ENCODE measurements at places on chromosomes 4 and X.

- DNase-seq: no peak
These were observed 35.3 kb upstream of the SPRY1 start for GRCh38 chr4:123361195-123361861.

GRCh38 chrX:118519411-118520215 is 24.0 kb downstream of the DOCK11 start:
- DNase-seq: no peak

GRCh38 chrX:150694738-150695410 is 1.7 kb downstream of the MTMR1 start:
- DNase-seq: no peak

- no peak for DNase-seq
These were observed 169.9 kb upstream of the NDP start for GRCh38 chrX:44143061-44143602.

DNA sequence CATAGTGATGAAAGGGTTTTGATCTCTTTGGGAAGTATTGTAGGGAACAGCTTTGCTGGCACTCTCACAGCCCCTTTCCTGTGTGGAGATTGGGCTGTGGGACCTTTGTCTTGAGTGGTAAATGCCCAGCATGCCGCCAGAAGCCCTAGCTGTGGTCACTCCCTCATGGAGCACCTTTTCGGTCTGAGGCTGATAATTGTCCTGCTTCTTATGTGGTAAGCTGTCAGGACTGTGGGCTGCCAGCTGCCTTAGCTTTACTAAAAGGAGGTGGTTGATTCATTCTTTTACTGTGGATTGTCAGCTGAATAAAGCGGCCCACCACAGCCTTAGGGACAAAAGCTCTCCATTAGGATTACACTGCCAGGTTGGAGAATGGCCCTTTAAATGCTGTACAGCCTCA is 7.1 kb downstream of the PASD1 start:
- DNase-seq: no peak

- no peak for DNase-seq
These were observed 25.7 kb downstream of the CXCL13 start for GRCh38 chr4:77631276-77631675.

GRCh38 chrX:154873329-154873728 is 12.8 kb upstream of the F8A1 start:
- DNase-seq: no peak

DNA sequence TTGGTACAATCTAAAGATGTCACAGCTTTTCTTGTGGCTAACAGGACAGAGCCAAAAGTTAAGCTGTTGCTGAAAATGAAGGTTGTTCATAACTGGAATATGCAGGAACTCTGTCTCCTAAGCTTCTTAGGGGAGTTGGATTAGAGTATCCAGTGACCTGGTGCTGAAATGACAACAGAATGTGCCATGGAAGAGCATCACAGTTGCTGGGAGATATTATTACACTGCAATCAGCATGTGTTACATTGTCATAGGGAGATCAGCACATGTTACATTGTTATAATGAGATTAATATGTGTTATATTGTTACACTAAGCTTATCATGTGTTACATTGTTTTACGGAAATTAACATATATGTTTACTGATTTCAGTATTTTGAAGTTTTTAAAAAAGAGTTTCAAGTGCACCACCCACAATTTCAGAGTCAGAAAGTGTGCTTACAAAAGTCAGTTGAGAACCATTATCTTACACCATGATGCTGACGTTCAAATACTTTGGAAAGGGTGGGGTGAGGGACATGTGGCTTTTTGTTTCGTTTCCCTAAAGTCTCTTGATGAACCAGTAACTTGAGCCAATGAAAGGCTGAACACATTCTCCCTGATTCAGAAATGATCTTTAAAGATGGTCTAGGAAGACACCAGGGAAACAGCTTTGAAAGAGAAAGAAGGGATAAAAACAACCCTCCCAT is 113.4 kb downstream of the DRD5 start:
- DNase-seq: no peak

DNA sequence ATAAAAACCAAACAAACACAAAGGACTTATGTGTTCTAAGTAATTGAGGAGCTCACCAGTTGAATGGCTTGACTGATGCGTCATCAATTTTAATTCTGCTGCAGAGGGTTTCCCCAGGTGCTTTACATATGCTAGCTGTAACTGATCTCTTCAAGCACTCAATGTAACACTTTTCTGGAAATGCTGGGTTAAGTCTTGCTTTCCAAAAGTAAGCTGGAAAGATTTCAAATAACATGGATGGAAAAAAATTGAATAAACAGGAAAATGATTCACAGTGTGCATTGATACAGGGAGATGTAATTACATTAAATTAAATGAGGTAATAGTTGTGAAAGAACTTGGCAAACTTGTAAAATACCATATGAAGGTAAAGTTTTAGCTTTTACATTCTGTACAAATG is 186.7 kb upstream of the WDFY3 start:
- no peak for DNase-seq

DNA sequence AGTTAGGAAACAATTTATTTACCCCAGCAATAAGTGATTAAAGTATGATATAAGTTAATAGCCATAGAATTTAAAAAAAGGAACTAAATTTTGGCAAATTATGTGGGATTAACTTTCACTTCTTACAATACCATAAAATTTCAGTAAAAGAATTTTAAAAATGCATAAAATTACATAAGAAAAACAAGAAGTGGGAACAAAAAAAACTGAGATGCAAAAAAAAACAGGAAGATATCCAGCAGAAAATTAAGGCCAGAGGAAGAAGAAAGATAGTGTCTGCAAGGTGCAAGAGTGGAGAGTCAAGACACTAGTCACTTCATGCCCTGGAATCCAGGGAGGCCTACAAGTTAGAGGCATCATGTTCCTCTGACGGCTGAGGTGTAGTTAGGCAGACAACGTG is 184.2 kb downstream of the GASK1B start:
- no peak for DNase-seq

DNA sequence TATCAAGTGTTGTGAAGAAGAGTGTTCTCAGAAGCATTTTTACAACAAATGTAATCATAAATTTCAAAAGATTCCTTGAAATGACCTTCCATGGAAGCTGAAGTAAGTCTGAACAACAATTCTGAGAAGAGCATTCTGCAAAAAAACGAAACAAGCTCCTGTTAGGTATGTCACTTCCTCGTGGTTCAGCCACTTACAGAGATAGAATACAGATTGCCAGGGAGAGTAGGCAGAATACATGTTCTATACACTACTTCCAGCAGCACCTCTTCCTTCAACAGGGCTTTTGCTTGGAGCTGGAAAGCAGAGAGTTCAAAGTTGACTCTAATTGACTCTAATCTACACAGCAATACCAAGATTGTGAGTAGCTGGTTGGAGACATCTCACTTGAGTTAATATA is 274.5 kb downstream of the ADGRA3 start:
- no peak for DNase-seq

DNA sequence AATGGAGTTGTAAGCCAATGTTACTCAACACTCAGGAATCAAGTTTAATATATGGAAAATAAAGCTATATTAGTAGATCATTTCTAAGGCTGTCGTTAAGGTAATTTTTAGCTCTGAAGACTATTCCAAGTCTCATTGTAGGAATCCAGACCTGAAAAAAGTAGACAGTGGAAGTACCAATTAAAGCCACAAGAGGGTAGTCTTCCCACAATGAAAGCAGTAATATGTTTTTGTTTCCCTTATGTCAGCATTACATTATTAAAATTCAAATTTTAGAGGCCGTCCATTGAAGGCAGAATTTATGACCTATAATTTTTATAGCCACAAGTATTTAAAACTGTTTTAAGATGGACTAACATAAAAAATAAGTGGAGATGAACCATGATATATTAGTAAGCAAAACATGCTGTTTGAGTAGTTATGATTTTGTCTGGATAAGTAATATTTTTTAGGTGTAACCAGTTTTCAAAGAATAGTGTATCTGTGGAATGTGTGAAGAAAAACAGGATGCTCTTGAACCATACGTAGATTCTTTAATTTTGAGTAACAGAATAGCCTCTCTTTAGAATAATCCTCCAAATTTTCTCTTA is 372.6 kb upstream of the TECRL start:
- no peak for DNase-seq

GRCh38 chr4:52574036-52574435 is 85.1 kb downstream of the USP46 start:
- no peak for DNase-seq

- DNase-seq: no peak
These were observed 75.1 kb downstream of the CEP44 start for GRCh38 chr4:174358829-174359228.

- DNase-seq: no peak
These were observed 246.2 kb upstream of the PITX2 start for GRCh38 chr4:110869114-110869513.

DNA sequence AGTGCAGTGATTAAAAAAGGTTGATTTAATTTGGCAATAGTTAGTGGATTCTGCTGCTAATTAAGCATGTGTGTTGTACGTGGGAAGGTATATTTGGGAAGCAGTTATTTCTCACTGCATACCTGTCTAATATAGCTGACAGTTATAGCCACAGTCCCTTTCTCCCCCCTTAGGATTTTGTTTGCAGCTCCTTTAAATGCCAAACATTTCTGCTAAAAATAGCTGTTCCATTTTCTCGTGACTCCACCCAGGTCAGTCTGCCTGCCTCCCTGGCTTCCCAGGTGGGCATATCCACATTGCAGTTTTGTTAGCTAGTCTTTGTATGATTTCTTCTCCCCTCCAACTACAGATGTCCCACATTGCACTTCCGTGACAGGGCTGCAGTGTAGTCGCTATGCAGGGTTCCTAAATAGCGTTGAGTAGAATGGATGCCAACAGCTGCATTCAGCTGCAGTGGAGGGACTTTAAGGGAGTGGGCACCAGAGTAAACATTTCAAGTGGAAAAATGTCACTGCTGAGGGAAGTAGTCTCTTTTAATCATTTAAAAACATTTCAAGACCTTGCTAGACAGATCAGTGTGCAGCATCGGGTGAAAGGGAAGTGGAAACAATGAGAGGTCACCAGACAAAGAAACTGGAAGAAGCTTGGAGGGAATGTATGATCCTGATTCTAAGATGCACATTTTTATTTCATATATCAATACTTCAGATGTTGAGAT is 326.3 kb downstream of the RAPGEF2 start:
- DNase-seq: no peak

DNA sequence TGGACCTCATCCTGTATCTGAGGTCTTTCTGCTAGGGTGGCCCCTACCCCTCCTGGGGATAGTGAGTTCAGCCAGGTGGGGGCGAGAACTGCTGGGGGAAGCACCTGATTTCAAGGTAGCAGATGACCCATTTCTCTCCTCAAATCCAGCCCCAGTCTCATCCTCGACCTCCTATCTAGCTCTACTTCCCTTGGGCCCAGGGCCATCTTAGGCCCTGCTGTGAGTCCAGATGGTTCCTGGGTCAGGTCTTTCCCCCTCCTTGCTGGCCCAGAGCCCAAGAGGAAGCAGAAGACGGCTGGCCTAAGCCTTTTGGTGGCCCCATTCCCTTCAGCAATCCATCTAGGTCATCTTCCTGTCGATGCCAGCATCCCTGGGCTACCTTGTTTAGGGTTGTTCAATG is 3.3 kb downstream of the CDK16 start:
- DNase-seq: no peak

GRCh38 chrX:39652336-39652735 is 445.4 kb downstream of the BCOR start:
- no peak for DNase-seq

DNA sequence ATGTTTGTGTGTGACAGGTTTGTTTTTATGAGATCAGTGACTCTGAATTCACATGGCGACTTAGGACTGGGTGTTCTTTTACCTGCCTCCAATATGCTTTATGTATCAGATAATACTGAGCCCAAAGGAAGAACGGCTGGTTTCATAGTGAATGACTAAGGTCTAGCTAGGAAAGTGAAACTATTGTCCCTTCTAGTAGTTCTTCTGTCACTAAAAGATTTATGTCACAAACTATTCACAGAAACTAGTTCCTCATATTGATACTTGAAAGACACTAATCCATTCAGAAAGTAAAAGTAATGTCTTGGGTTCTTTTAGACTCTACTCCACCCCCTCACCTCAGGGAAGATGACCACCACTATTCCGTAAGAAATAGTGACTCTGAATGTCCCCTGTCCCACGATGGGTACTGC is 81.7 kb downstream of the EGF start:
- no peak for DNase-seq

- no peak for DNase-seq
These were observed 297.6 kb downstream of the IL15 start for GRCh38 chr4:141933978-141934377.

DNA sequence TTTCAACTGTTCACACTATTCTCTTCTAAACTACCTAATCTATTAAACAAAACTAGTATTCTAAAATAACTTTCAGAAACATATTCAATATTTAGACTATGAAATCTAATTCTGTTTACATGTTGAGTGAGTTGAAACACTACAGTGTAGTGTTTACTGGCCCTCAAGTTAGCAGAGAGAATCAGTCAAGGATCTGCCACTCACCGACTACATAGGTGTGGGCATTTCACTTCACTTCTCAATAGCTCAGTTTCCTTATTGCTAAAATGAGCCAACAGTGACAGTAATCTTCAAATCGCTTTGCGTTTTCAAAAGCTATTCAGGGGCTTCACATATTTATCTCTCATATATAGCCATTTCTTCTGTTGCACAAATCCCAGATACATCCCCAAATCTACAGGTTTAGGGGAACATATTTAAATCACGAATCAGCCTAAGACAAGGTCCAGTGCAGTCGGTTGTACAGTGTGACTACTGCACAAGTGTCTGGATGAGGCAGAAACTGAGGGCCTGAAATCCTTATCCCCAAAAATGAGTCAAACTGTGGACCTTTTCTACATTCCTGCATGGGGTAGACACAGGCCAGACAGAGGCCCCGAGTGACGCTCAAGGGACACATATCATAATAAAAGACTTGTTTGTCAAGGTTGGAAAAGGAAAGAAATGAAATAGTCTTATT is 129.8 kb downstream of the PPP3CA start:
- DNase-seq: no peak

GRCh38 chr4:1239950-1240307 is 9.0 kb downstream of the CTBP1 start:
- no peak for DNase-seq

DNA sequence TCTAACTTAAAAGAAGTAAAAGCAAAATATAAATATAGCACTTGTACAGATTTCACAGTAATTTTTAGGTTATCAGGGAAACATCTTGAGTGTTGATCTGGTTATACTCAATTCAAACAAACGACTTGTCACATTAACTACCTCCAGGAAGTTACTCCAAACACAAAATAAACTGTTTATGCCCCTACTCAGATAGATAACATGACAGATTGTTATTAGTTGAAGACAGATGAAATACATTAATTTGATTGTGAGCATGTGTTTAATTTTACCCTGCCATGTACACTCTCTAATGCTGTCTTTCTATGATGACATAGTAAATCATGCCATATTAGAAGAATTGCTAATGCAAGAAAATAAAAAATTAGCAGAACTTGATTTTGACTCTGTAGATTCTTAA is 88.0 kb downstream of the RAB28 start:
- no peak for DNase-seq
